ENCODE measurements at places on chromosomes 12 and 14.

GRCh38 chr12:558580-558979 lies 98.8 kb downstream of the B4GALNT3 start:
- DNase-seq = no peak

- no peak for DNase-seq
Observed at GRCh38 chr14:55929136-55929535, 189.1 kb upstream of the PELI2 start.

GRCh38 chr14:106141242-106142220 lies 615.1 kb downstream of the TMEM121 start:
- DNase-seq = no peak

- no peak for DNase-seq
Observed at GRCh38 chr12:55687746-55688145, 20.0 kb downstream of the ITGA7 start.

- no peak for DNase-seq
Observed at GRCh38 chr12:6307529-6307928, 3.0 kb upstream of the PLEKHG6 start.

DNA sequence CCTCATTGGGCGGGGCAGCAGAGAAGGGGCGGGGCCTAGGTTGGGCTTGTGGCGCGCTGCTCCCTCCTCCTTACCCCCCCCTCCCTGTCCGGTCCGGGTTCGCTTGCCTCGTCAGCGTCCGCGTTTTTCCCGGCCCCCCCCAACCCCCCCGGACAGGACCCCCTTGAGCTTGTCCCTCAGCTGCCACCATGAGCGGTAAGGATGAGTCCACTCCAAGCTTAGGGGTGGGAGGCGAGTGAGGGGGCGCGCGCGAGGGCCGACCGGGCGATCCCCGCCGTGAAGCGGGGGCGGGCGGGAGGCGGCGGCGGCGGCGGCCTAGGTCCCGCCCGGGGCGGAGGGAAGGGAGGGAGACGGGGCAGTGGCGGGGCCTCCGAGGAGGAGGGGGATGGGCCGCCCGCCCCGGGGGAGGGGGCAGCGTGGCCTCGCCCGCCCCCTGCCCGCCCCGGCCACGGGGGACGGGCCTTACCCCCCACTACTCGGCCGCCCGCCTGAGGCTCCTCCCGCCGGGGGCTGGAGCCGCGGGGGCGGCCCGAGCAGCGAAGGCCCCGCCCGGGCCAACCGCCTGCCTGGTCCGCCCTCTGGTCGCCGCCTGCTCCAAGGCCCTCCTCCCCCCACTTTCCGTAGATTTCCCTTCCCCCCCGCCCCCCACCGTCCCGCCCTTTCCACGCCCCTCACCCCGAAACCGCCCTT lies at the start of gene SP1:
Gene SP1 (plus strand): TSS at position 73 of the 690 bp plus-strand sequence. CDS start 116 bp downstream, at position 189.
- peak; percentile 98 for DNase-seq

DNA sequence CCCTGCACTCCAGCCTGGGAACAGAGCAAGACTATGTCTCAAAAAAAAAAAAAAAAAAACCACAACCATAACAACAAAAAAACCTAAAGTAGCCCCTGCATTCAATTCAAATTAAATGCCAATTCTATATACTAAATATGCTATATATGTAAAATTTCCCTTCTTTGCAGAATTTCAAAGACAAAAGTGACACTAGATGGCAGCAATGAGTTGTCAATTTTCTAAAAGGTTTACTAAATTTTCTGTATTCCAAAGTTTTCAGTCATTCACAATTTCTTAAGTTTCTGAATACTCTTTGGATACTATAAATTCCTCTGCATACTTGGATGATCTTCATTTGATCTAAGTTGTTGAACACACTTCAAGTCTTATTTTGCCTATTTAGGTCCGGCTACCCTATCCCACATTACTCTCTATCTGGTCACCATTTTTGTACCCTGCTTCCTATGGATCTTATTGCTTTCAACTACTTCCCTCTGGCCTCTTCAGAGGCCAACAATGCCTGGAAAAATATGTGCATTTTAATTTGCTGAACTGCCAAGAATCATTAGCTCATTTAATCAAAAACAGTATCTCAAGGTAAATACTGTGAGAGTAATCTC lies 27.9 kb downstream of the HNRNPC start:
- DNase-seq = peak; percentile 32

DNA sequence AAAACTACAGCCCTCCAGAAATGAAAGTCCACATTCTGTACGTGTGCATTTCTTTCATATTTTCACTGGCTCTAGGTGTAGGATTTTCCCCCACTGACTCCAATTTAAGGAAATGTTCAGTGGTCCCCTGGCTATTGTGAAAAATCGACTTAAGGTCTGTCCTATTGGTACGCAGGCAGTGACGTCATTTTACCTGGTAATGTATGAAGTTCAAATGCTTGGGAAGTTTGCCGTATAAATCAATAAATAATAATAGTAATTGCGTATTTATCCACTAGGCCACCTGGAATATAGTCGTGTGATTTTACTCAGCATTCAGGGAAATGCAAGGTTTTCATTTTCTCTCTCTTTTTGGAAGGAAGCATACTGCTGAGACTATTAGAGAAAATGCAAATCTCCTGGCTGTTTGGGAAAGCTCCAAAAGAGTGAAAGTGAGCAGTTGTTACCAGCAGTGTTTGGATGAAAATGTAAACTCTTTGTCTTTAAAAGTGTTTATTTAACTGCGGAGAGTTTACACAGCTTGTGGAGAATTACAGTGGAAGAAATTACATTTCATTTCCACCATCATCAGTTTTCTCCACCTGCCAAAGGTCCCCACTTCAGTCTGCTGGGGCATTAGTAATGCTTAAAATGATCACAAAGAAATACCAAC lies 107.0 kb downstream of the EXOC5 start:
- no peak for DNase-seq
